ENCODE measurements at places on chromosomes 6 and 20.
A peak's percentile ranks its signal among the peaks of the same experiment; 100 is the strongest.

- DNase-seq: no peak
Observed at GRCh38 chr6:25898289-25898977, 24.4 kb upstream of the SLC17A3 start.

DNA sequence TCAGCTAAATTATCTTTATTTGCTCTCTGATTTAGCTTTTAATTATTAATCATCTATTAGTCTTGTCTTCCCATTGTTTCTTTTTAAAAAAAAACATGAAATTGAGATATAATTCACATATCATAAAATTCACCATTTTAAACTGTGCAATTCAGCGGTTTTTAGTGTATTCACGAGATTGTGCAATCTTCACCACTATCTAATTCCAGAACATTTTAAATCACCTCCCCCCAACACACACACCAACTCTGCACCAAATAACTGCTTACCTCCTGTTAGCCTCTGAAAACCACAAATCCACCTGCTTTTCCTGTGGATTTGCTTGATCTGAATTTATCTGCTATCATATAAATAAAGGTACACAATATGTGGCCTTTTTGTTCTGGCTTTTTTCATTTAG lies 8.8 kb upstream of the ABRACL start:
- DNase-seq: no peak

GRCh38 chr20:21102603-21103311 lies 3.4 kb downstream of the LINC00237 start:
- DNase-seq: peak; percentile 32

DNA sequence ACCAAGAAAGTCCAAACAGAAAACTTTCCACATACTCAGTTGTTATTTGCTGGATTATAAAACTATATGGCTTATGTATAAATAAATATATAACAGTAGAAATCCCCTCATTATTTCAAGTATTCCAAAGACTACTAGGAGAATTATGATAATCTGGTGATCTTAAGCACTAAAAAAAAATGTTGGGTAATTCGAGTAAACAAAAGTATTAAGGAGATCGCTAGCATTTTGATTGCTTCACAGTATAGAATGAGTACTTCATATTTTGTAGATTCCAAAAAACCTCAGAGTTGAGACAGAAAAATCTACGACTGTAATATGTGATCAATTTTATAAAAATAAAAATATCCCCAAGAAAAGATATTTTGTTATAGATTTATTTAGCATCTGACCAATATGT lies 236.4 kb upstream of the TENT5A start:
- DNase-seq: no peak

- peak; percentile 86 for DNase-seq
Observed at GRCh38 chr6:33570806-33571636, 9.1 kb downstream of the BAK1 start.

- DNase-seq: no peak
Observed at GRCh38 chr6:143361536-143362191, 88.8 kb downstream of the ADAT2 start.

- DNase-seq: no peak
Observed at GRCh38 chr6:24439858-24440539, 37.3 kb downstream of the MRS2 start.

GRCh38 chr6:46323312-46323965 lies 152.7 kb upstream of the ENPP5 start:
- no peak for DNase-seq

DNA sequence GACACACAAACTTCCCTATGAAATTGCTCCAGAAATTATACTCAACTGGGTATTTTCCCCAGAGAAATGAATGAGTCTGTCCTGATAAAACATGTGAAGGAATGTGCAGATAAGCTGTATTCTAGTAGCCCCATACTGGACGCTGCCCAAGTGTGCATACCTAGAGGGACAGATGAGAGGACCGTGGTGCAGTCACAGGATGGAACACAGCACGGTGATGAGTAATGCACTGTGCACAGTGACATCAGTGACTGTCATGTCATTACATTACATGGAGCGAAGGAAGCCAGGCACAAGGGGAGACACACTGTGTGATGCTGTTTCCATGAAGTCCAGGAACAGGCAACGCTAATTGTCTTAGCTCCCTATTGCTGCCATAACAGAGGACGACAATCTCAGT lies 155.5 kb downstream of the CDH4 start:
- DNase-seq: no peak
